ENCODE measurements at places on chromosomes 4 and X. TPM values are rescaled to one million over a fixed set of nuclear protein-coding genes. Genes with fewer than 3 reads are reported as not detected.

DNA sequence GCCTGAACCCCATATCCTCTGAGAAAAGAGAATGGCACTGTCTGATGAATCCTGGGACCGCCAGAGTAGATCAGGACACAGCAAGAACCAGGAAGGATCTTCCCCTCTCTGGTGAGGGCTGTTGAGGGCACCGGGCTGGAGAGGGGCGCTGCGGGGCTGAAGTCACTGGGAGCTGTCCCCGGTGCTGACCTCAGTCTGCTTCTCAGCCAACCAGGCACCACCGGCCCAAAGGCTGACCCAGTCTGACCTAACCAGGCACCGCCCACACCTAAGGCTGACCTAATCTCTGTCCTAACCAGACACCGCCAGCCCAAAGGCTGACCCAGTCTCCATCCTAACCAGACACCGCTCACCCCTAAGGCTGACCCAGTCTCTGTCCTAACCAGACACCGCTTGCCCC lies 82.8 kb downstream of the CPZ start:
- H3K4me3 ChIP-seq = no peak overlapping the region
- H3K36me3 ChIP-seq = no peaks in the 10 kb centered on the region
- no peaks in the 10 kb centered on the region for H3K4me1 ChIP-seq
- DNase-seq = peak; percentile 53

DNA sequence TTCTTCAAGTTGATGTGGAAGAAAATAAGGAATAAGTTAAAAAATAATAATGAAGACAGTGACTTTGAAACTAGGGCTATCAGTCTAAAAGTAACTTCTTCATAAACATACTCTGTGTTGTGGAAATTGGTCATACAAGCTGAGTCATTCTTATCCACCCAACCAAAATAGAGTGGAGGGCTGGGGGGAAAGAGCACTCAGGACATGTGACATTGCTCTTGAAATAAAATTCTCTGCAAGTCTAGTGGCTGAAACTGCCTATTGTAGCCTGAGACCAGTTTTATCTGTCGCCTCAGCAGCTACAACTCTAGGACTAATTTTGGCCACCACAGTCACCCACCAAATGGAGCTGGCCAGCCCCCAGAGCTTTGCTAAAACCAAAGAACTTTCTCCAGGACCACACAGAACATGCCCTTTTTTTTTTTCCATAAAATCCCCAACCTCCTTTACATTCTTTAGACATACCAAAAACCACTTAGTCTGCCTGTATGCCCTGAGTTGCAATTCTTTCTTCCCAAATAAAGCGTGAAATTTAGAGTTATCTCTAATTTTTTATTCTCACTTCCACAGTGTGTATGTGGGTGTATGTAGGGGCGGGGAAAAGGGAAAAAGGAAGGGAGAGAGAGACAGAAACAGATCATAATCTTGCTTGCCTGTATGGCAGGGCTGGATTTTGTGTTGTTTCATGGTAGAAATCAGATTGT lies 23.0 kb upstream of the SLC25A4 start:
- H3K27me3 ChIP-seq = no peaks in the 10 kb centered on the region
- H3K4me3 ChIP-seq = no peak overlapping the region
- no peaks in the 10 kb centered on the region for H3K36me3 ChIP-seq

- H3K27me3 ChIP-seq = no peaks in the 10 kb centered on the region
- no peaks in the 10 kb centered on the region for H3K36me3 ChIP-seq
- DNase-seq = no peak
These were observed 236.9 kb downstream of the AR start for GRCh38 chrX:67780694-67781109.

FABP2 gene
- total RNA-seq = not detected

TCEAL6 gene
- total RNA-seq = not detected

DNA sequence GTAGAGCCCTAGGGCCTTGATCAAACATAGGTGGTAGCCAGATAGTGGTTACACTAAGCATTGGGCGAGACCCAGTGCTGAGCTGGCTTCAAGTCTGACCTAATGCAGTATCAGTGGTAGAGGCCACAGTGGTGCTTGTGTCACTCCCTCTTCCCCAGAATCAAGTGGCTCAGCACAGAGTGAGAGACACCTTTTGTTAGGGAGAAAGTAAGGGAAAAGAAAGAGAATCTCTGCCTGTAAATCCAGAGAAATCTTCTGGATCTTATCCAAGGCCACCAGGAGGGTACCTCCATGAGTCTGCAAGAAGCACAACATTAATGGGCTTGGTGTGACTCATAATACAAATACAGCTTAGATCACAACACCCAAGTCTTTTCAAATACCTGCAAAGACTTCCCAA lies 117.7 kb upstream of the SLC6A14 start:
- no peaks in the 10 kb centered on the region for H3K27me3 ChIP-seq
- no peak overlapping the region for H3K27ac ChIP-seq
- no peak overlapping the region for H3K4me3 ChIP-seq
- H3K4me1 ChIP-seq = no peaks in the 10 kb centered on the region
- H3K36me3 ChIP-seq = no peaks in the 10 kb centered on the region

FAM184B gene
- not detected for total RNA-seq

DNA sequence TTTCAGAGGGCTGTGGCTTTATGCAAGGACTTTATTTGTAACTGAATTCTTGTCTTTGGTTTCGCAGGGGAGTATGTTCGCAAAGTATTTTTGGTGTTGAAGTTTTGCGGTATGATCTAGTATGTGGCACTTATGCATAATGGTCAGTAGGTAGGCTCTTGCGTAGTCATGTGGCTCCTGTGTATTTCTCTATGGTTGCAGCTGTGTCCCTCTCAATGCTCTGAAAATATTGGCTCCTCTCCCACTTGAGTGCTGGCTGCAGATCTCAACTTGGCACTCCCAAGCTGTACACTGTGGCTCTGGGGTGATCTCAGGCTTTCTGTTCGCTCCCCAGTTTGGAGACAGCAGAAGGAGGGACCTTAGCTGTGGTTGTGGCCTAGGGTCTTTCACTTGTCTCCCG lies 24.8 kb downstream of the ARMCX5 start:
- H3K27me3 ChIP-seq = no peaks in the 10 kb centered on the region
- no peak overlapping the region for H3K27ac ChIP-seq
- no peak for DNase-seq
- no peaks in the 10 kb centered on the region for H3K4me1 ChIP-seq

GRCh38 chr4:37726666-37727065 lies 40.5 kb upstream of the RELL1 start:
- no peak overlapping the region for H3K4me3 ChIP-seq
- no peaks in the 10 kb centered on the region for H3K27me3 ChIP-seq
- no peak overlapping the region for H3K27ac ChIP-seq
- no peak for DNase-seq
- H3K4me1 ChIP-seq = no peaks in the 10 kb centered on the region
- H3K36me3 ChIP-seq = no peaks in the 10 kb centered on the region

PABPC1L2A gene
- not detected for total RNA-seq

SOWAHD gene
- not detected for total RNA-seq
